ENCODE measurements at places on chromosomes 12 and 14. TPM values are rescaled to one million over a fixed set of nuclear protein-coding genes. Genes with fewer than 3 reads are reported as not detected.

DNA sequence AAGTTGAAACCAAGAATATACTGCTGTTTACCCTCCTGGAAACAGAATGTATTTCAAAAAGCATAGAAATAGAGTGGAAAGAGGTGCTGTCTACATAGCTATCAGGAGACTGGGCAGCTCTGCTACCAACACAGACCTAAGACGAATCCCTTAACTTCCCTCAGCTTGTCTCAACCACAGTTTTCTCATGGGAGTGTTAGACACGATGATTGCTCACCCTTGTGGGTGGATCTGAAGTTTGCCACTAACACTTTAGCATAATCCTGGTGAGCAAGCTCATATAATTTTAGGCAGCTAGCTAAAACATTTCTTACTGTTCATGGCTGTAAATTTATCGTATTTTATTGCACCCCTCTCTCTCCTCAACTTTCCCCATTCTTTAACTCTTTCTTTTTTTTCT is 38.5 kb downstream of the C12orf75 start:
- DNase-seq, result no peak

GRCh38 chr12:127620735-127621355 is 646.1 kb upstream of the TMEM132C start:
- no peak for DNase-seq

GRCh38 chr12:54437243-54437642 is 18.2 kb upstream of the ITGA5 start:
- DNase-seq, result no peak

DNA sequence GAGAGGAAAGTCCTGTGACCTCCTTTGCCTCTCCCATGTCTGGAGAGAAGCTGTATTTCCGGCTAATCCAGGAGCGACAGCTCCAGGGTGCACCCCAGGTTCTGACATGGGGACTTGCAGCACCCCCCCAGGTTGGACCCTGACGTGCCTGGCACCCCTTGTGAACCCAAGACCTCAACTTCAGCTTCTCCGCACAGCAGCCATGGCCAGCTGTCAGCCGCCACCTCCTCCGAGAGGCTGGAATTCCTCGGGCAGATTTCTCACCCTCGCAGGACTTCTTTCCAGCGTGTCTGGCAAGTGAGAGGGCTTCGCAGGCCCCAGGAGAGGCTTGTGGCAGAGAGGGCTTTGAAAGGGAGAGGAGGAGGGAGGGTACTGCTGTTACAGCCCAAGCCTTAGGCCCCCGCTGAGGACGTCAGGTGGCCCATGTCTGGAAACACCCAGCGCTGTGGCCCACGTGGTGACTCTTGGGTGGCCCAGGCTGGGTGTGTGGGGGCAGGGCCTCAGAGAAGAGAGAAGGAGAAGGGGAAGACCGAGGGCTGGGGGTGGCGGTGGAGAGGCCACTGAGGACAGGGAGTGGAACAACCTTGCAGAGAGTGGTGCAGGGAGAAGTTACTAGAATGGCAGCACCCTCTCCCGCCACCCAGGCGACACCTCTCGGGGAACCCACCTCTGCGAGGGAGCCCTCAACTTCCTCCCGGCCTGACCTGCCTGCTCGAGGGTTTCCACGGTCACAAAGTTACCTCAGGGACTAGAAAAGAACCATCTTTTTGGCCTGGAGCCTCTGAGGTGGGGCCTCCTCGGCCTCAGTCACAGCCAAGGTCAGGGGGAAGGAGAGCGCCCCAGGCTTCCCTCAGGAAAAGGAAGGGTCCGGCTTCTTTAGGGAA is 11.7 kb upstream of the RPS6KL1 start:
- no peak for DNase-seq

DNA sequence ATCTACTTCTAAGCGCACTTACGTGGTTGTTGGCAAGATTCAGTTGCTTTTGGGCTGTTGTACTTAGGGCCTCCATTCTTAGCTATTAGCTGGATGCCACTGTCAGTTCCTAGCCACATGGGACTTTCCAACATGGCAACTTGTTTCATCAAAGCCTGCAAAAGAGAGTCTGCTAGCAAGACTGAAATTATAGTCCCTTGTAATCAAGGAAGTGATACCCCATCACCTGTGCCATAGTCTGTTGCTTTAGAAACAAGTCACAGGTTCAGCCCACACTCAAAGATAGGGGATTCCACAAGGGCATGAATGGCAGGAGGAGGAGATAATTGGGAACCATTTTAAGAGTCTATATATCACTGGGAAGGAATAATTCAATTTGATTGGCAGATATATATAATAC is 27.1 kb upstream of the SLC17A8 start:
- DNase-seq, result no peak

DNA sequence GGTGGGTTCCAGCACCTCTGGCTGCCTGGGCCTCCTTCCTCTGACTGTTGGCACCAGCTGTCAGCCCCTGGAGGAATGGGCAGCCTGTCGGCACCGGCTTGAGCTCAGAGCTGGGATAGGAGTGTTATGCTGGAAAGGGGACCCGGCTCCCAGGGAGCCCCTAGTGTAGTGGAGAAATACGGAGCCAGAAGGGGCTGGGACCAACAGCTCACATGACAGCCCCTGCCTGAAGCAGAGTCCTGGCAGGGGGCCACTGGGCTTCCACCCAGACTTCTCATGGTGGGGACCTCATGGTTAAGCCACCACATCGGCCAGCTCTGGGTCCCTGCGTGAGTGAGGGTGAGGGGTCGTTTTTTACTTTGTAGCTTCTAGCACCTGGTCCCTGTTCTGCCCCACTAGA is 174.5 kb downstream of the TSPAN9 start:
- DNase-seq, result no peak

- no peak for DNase-seq
Observed at GRCh38 chr14:67482231-67483164, 6.0 kb downstream of the TMEM229B start.

FLRT2 gene
- total RNA-seq, result 20.5 TPM

RAPGEF3 gene
- total RNA-seq, result 54.8 TPM

WIF1 gene
- 0.81 TPM for total RNA-seq
